Left forelimb (tissue), 1 donor: ENCODE measurements at places on chromosomes 5 and 9.

DNA sequence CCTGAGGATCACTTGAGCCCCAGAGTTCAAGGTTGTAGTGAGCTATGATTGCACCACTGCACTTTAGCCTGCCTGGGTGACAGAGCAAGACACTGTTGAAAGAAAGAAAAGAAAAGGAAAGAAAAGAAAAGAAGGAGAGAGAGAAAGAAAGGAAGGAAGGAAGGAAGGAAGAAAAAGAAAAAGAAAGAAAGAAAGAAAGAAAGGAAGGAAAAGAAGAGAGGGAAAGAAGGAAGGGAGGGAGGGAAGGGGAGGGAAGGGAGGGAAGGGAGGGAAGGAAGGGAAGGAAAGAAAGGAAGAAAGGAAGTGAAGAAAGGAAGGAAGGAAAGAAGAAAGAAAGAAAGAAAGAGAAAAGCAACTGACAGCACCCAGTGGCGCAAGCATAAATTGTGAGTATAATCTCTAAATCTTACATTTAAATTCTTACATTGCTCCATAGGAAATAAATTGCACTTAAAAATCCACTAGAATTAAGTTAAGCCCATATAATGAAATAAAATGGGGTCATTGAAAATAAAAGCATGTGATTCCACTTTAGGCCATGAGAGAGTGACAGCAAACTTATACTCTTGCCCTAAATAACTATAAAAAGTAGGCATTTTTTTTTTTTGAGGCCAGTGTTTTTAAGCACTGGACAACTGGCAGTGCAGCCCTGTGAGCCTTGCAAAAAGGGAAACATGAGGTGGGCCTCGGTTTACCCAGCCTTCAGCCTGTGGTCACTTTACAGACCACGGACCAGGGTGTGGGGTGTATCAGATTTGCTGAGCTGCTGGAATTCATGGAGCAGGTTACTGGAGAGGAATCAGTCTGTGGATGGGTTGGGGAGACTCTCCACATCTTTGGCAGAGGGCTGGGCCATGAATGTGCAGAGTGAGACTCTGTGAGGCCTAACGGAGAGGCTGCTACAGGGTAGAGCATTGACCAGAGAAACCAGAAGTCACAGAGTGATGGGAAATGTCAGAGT lies 175.5 kb downstream of the TTLL11 start:
- no peak for DNase-seq

DNA sequence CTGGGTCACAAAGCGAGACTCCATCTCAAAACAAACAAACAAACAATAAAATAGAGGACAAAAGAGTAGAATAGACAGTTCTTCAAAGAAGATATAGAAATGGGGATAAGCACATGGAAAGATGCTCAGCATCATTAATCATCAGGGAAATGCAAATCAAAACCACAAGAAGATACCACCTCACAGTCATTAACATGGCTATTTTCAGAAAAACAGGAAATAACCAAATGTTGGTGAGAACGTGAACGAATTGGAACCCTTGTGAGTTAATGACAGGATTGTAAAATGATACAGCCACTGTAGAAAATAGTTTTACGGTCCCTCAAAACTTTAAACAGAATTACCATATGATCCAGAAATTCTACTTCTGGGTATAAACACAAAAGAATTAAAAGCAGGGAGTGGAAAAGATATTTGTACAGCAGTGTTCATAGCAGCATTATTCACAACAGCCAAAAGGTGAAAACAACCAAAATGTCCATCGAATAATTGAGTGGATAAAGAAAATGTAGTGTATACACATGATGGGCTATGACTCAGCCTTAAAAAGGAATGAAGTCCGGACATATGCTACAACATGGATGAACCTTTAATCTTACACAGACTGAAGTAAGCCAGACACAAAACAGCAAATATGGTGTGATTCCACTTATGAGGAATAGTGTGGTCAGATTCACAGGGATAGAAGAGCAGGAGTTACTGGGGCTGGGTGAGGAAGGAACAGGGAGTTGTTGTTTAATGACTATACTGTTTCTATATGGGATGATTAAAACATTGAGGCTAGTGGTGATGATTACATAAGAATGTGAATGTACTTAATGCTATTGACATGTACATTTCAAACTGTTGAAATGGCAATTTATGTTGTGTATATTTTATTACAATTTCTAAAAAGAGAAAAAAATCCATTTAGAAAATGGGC lies 19.7 kb downstream of the OR2V2 start:
- no peak for DNase-seq

DNA sequence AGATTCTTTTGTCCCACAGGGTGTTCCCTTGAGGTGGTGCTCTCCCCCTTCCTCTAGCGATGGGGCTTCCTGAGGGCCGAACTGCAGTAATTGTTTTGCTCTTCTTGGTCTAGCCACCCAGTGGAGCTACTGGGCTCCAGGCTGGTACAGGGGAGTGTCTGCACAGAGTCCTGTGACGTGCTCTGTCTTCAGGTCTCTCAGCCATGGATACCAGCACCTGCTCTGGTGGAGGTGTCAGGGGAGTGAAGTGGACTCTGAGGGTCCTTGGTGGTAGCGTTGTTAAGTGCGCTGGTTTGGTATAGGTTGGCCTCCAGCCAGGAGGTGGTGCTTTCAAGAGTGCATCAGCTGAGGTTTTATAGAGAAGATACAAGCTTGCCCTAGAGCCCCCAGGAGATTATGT lies 20.4 kb upstream of the CEP72 start:
- peak; percentile 25 for DNase-seq

- no peak for DNase-seq
Observed at GRCh38 chr9:21482213-21482612, at the start of gene IFNE. Gene IFNE (minus strand): TSS chr9:21482313. CDS start chr9:21481694, 619 bp downstream.

DNA sequence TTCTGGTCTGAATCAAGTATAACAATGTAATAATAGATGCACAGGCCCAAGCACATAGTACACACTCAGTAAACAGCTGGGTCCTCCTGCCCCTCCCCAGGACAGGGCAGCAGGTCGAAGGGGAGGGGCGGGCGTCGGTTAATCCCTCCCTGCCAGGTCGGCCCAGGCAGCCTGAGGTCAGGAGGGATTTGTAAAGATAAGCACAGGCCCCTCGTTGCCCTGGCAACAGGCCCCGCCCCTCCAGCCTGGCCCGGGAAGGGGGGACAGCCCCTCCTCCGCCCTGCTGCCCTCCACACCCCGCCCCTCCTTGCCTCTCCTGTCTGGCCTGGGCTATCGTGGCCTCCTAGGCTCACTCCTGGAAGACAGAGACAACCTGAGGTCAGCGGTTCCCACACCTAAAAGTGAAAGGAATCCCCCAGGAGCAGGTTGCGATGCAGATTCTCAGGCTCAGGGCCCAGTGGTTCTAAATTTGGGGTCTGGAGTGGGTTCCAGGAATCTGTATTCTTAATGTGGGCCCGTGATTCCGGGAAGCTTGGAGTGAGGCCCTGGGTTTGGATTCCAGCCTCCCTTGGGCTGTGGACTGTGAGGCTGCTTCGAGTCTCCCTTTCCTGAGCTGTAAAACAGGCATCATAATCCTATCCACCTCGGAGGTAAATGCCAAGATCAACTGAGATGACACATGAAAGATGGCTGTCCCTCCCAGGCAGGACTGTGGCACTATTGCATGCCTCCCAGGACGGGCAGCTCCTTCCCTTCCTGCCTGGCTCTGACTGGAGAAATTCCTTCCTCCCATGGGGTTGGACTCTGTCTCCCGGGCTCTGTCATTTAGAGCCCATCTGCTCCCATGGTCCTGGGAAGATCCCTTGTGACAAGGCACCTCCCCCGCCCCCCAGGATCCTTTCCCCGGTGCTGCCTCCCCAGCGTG lies 4.4 kb downstream of the CRB2 start:
- DNase-seq: no peak

DNA sequence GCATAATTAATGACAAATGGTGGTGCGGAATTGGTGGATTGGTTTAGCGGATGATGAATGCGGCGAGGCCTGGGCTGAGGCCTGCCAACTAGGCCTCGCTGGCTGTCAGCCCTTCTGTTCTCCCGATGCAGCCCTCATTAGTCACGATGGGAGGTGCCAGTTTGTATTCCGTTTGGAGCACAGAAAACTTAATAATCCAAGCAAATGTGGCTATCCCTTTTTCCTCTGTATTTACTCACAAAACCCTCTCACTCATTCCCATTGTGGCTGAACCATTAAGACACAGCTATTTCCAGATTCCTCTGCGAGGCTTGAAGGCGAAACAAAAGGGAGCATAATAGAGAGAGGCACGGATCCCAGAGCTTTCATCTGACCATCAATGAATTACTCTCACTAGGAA lies 114.3 kb downstream of the MVB12B start:
- DNase-seq: peak; percentile 58

DNA sequence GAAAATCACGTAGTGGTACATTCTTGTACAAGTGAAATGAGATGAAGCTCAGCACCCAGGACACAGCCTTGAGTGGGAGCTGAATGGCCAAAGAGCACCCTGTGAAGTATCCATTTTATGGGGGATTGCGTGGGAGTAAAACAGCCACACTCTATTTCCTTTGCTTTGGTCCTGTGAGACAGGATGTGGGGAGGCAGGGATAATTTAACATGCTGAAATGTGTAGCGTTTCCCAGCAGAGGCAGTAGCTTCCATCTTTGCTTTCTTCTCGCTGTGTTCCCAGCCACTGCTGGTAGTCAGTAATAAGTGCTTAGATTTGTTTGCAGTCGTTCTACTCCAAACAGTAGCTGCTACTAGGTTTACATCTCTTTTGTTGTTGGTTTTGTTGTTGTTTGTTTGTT lies 4.4 kb downstream of the IL31RA start:
- no peak for DNase-seq

- no peak for DNase-seq
Observed at GRCh38 chr5:61342071-61342501, 10.0 kb downstream of the ZSWIM6 start.

- peak; percentile 78 for DNase-seq
Observed at GRCh38 chr5:150143350-150144245, 12.0 kb downstream of the PDGFRB start.

GRCh38 chr9:36779582-36779981 lies 206.9 kb downstream of the MELK start:
- DNase-seq: no peak

DNA sequence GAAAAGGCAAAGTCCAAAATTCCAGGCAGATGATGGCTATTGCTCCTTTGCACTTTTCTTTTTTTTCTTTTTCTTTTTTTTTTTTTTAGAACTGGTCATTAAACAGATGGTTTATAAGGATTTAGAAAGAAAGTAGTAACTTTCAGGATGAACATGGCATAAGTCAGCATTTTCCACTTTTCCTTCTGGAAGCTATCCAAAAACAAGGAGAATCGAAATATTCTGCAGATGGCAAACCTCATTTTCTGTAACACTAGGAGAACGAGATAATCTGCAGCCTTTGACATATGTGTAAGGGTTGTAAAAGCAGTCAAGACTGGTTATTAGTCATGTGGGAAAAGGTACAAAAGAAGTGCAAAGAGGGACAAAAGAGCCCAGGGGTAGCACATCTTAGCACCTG lies 69.1 kb upstream of the PUM3 start:
- no peak for DNase-seq

DNA sequence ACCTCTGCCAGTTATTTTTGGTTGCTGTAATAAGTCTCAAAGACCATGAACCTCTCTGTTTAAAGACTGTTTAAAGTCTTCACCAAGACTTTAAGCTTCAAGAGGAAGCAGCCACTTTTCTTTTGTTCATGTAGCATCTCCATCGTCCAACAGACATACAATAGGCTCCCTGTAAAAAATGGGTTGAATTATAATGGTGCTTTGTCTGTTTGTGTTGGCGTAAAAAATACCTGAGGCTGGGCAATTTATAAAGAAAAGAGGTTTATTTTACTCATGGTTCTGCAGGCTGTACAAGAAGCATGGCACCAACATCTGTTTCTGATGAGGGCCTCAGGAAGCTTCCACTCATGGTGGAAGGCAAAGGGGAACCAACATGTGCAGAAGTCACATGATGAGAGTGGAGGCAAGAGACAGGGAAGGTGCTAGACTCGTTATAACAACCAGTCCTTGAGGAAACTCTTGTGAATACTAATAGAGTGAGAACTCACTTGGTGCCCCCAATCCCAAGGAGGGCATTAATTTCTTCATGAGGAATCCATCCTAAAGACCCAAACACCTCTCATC lies 126.3 kb upstream of the RPS23 start:
- no peak for DNase-seq

- no peak for DNase-seq
Observed at GRCh38 chr5:1951165-1951816, 68.6 kb upstream of the IRX4 start.

DNA sequence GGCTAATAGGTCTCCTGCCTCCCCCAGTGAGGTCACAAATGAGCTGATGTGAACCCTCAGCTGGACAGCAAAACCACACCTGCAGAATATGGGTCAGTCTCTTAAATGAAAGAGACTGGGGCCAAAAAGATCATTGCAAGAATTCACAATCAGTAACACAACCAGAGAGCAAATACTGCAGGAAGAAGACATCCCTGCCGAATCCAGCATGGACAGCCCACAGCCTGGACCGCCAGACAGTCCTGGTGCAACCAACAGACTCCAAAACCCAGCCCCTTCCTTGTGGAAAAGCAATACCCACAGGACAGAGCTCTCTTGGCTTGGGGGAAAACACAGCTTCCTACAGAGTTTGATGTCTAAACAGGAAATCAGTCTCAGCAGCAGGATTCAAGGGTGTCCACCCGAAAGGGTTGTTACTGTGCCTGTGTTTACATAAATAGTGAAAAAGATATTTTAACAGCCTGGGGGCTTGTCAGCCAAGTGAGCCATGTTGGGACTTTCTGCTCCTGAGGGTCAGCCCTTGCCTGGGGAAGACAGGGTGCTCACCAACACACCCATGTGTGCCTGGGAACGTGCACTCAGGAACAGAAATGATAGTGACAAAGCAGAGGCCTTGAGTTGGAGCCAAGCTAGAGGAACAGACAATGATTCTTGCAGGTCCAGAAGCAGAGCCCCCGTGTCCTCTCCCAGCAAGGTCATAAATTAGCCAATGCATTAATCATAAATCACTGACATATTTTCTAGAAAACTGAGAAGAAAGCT lies 106.2 kb downstream of the SEMA5A start:
- no peak for DNase-seq

DNA sequence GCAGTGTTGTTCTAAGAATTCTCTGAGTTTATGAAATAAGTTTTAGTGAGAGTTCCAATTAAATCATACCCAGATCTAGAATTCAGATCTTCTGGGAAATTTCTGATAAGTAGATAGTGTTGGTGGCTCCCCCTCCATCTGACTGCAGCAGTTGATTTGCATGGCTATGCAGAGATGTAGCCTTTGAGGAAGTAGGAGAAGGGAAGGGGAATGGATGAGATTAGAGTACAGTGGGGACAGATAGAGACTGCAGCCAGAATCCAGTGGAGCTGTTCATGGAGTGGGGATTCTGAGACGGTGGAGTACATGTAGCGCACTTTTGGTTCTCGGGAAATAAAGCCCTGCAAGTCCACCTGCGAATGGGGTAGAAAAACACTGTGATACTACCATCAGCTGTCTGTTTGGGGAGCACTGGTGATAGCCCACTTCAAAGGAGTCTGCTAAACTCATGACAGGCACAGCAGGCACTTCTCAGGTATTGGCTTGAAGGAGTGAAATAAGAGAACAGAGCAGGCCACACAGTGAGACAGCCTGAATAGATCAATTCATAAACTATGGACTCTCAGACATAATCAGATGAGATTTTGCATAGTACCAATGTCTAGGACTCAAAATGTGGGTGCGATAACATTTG lies 96.8 kb downstream of the ALDH1A1 start:
- no peak for DNase-seq
